ENCODE measurements at places on chromosomes 2 and 18.

DNA sequence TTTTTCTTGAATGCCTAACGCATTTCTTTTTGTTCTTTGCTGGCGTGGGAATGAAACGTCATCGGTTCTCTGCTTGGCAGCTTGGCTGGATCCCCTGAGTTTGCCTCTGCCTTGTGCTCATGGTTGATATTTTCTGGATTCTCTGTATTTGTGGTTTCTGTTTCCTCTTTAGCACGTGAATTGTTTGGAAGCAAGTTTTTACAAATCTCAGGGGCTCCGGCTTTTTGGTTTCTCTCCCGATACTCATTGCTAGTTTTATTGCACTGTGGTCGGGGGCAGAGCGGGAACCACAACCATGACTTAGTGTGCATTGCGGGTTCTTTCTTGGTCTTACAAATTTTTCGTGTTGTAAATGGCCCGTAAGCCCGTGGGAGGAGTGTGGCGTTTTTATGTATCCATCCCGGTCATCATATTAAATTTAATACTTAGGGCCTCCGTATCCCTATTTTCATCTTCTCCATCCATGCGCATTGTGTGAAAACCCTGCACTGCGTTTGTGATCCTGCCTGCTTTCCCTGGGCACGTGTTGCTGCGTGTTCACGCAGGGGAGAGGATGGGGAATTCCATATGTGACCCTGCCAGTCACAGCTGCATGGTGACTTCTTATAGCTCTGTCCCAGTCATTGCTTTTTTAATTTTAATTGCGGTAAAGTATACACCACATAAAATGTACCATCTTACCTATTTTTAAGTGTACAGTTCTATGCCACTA lies 9.4 kb downstream of the RAMP1 start:
- no peak for DNase-seq

DNA sequence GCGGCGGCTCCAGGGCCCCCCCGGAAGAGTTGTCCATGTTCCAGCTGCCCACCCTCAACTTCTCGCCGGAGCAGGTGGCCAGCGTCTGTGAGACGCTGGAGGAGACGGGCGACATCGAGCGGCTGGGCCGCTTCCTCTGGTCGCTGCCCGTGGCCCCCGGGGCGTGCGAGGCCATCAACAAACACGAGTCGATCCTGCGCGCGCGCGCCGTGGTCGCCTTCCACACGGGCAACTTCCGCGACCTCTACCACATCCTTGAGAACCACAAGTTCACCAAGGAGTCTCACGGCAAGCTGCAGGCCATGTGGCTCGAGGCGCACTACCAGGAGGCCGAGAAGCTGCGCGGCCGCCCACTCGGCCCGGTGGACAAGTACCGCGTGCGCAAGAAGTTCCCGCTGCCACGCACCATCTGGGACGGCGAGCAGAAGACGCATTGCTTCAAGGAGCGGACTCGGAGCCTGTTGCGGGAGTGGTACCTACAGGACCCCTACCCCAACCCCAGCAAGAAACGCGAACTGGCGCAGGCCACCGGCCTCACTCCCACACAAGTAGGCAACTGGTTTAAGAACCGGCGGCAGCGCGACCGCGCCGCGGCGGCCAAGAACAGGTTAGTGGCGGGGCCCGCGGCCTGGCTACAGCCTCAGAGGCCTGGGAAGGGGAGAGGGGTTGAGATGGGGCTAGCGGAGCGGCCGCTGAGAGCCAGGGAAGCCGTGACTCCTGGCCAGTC lies 965 bp downstream of the SIX3 start:
- no peak for DNase-seq

DNA sequence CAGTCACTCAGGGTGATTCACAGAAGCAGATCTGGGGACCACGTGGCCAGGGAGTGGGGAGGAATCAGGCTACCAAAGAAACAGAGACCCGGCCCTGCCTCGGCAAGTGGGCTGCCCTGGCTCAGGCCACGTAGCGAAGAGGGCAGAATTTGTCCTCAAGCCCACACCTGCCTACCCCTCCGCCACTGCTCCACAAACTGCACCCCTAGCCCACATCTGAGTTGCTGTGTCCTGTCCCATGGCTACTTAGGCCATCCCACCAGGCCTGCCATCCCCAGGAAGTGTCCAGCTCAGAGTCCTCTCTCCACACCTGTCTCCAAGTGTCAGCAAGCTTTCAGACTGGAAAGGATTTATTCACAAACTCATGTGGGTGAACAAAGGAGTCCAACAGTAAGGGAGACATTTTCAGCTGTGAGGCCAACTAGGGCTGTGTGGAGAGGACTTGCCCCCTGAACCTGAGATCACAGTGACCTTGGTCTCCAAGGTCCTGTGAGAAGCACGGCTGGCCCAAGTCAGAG lies 31.7 kb upstream of the ASPRV1 start:
- no peak for DNase-seq

- no peak for DNase-seq
These were observed 264.5 kb downstream of the SOCS6 start for GRCh38 chr18:70553245-70553935.

DNA sequence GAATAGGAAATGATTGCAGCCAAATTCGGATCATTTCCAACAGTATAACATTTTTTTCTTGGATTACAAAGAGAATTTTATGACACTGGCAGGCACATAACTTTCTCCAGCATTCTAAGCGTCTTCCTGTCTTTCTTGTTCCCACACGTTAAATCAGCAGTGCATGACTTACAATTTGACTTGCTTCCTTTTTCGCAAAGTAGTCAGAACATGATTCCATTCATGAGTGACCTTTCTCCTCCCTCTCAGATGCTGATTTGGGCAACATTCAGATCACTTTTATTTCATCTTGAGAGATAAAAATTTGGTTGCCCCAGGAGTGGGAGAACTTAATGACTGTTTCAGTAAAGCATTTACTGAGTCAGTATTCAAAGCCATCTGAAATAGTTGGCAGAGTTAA lies 858.7 kb upstream of the ACVR2A start:
- no peak for DNase-seq

DNA sequence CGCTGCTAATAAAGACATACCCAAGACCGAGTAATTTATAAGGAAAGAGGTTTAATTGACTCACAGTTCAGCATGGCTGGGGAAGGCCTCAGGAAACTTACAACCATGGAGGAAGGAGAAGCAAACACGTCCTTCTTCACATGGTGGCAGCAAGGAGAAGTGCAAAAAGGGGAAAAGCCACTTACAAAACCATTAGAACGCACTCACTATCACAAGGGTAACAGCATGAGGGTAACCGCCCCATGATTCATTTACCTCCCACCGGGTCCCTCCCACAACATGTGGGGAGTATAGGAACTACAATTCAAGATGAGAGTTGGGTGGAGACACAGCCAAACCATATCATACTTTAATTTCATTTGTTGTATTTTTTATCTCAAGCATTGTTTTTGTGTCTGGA lies 67.5 kb downstream of the ATP9B start:
- no peak for DNase-seq

DNA sequence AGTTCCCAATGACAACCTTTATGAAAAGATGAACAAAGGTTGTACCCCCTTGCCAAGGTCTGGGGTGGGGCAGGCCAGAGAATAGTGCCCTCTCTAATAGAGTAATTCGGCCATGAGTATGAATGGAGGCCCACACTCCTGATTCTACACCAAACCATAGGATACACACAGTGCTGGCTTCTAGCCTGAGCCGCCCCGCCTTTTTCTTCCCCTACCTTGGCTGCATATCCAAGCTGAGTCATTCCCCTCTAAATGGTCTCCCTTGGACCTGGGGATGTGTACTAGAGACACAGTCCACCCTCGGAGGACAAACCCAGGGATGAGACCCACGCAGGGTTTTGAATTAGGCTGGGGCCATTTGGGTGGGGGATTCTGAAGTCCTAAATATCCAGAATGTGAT lies 107.2 kb upstream of the CAPN13 start:
- no peak for DNase-seq

- no peak for DNase-seq
These were observed 328.8 kb downstream of the ARL6IP6 start for GRCh38 chr2:153047220-153047619.

GRCh38 chr2:160479269-160479668 lies 14.3 kb downstream of the RBMS1 start:
- DNase-seq: no peak

DNA sequence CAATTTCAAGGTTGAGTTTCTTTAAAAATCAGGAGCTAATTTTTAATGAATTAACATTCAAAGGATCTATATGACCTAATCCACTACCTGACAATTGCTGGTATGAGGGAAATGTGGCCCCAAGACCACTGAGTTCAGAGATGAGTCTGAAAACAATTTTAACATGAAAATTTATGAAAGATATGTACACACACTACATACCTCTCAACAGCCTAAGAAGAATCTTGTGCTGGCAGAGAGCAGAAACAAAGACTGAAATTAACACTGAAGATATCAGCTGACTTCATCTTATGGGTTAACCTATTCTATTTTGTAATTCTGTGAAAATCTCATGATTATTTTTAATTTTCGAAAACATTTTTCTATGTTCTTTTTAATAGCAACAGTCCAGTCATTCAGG lies 1.7 kb downstream of the FAP start:
- no peak for DNase-seq

DNA sequence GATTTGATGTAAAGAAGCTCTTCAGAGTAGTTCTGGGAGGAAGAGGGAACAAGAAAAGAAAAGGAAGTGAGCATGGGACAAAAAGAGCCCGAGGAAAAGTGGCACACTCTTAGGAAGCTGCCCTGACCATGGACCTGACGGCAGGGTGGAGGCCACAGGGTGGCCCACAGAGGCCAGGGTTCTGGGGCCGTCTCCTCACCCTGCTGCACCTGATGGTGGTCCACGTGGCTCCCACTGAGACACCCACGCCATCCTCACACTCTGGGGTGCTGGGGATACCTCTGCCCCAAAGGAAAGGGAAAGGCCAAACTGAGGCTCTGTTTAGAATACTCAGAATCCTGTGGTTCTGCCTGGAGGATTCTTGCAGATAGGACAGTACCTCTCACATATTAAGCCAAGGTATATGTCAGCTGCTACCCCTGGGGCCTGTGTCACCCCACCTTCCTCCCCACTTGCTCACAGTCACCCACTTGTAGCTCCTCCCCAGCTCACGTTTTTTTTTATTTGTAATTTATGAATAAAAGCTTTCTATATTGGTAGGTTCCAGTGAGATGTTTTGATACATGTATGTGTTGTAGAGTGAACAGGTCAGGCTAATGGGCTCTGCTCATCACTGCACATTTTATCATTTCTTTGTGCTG lies 171.1 kb downstream of the LDLRAD4 start:
- no peak for DNase-seq

DNA sequence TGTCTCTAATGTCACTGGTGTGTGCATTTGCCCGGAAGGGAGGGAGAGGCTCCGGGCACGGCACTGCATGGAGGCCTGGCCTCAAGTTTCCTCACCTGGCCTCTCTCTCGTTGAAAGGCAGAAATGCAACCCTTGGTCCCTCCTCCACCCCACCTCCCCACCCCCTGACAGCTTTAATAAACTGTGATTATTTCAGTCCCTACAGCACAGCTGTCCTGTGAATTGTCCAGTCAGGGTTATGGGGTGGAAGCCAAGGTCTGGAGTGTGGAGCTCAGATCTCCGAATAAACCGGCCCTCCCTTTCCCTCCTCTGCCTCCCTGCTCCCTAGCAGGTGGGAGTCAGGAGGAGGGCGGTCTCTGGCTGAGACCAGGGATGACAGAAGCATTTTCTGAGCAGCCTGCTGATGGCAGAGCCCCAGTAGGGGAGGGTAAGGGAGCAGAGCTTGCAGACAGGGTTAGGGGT lies 199.2 kb upstream of the SMAD2 start:
- DNase-seq: no peak

DNA sequence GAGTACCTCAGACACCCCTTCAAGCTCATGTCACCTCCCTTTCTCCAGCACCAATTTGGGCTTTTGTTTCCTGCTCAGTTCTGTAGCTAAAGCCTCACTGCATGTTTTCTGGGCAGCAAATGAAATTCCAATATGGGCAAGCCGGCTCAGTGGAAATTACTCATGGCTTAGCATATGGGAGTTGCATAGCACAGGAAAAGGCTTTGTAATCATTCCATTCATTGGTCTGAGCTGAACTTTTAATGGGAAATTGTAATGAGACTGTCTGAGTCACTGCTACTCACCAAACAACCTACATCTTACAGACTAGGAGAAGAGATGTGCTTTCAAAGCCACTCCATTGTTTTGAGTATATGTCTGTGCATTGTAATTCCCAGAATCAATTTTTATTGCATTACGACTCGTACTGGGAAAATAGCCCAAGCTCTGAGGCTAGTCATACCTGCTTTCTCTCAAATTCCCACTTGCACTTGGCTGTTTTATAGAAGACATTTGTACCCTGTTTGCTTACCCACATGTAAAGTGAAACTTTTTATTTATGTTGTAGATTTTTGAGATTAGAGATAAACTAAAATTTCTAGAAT lies 139.5 kb upstream of the LRATD1 start:
- DNase-seq: no peak

DNA sequence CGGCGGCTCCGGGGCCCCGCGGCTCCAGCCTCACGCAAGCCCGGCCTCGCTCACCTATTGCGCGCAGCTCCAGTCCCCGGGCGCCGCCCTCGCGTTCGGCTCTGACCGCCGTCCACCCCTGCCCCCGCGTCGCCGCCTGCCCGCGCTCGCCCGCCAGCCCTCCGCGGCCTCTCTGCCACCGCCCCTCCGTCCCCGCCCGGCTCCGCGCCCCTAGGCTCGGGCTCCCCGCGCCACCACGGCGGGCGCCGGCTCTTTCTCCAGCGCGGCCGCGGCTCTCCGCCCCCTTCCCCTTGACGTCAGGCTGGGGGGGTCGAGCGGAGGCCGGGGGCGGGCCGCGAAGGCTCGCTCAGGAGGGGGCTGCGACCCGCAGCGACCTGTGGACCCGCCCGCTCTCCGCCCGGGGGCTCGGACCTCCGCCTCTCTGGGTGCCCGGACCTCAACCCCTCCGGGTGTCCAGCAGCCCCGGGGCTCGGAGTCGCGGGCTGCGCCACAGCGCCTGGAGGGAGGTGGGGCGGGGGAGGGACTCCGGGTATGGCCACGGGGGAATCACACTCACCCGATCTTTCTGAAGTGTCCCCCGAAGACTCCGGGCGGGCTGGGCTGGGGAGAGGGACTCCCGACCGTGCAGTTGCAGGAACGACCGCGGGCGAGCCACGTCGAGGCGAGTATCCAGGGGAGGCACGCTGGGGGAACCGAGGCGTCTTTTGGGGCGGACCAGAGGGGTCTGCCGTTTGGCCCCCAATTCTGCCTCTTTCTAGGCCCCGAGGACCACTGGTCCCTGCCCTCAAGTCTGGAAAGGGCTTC lies at the start of gene SEMA4C:
Gene SEMA4C, minus strand, starts transcription at position 259 of the 804 bp plus-strand sequence. CDS start 2,194 bp downstream, outside the sequence.
- peak; percentile 83 for DNase-seq

DNA sequence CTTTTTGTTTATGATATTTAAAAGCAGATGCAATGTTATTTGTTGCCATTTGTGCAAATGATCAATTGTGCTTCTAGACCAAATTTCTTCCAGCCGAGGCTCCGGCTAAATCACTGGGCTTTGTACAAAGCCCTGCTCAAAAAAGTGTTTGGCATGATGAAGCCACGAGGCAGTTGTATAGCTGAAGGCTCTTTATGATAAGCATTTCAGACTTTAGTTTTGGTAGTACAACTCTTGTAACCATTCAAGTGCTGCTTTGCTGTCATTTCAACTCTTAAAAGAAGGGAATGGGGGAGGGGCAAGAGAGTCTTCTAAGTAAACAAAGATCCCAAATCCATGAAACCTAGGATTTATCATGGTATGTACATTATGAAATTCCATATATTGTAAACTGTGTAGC lies 3.3 kb upstream of the ZNF532 start:
- DNase-seq: peak; percentile 50

All from putamen (tissue), 1 donor.